ENCODE measurements at places on chromosomes 4 and X.

- no peak overlapping the region for H3K27ac ChIP-seq
- H3K27me3 ChIP-seq: no peaks in the 10 kb centered on the region
- peaks cover 32% of the 10 kb centered on the region for H3K4me1 ChIP-seq
- no peak overlapping the region for H3K4me3 ChIP-seq
These were observed 8.2 kb downstream of the WDR1 start for GRCh38 chr4:10108391-10108790.

GRCh38 chr4:128163177-128164117 is 102.3 kb downstream of the LARP1B start:
- no peak overlapping the region for H3K4me3 ChIP-seq
- H3K36me3 ChIP-seq: no peaks in the 10 kb centered on the region
- H3K4me1 ChIP-seq: no peaks in the 10 kb centered on the region
- no peak overlapping the region for H3K27ac ChIP-seq
- H3K27me3 ChIP-seq: no peaks in the 10 kb centered on the region
- DNase-seq: no peak

DNA sequence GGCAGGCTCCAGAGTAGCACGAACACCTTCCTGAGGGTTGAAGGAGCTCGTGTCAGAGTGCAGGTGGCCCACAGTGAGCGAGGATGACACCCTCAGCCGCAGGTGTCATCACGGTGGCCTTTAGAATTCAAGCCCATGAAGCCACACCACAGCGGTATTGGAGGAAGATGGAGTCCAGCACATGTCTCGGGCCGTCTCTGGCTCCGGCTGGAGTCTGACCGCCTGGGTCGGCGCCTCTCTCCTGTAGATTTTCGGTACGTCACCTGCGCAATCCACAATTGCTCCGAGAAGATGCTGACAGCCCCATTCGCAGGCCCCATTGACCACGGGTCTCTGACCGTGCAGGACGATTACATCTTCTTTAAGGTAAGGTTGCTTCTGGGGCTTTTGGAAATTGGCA is 229.4 kb upstream of the PSAPL1 start:
- H3K4me3 ChIP-seq: no peak overlapping the region
- no peak overlapping the region for H3K27ac ChIP-seq
- H3K36me3 ChIP-seq: no peaks in the 10 kb centered on the region
- H3K27me3 ChIP-seq: no peaks in the 10 kb centered on the region

DNA sequence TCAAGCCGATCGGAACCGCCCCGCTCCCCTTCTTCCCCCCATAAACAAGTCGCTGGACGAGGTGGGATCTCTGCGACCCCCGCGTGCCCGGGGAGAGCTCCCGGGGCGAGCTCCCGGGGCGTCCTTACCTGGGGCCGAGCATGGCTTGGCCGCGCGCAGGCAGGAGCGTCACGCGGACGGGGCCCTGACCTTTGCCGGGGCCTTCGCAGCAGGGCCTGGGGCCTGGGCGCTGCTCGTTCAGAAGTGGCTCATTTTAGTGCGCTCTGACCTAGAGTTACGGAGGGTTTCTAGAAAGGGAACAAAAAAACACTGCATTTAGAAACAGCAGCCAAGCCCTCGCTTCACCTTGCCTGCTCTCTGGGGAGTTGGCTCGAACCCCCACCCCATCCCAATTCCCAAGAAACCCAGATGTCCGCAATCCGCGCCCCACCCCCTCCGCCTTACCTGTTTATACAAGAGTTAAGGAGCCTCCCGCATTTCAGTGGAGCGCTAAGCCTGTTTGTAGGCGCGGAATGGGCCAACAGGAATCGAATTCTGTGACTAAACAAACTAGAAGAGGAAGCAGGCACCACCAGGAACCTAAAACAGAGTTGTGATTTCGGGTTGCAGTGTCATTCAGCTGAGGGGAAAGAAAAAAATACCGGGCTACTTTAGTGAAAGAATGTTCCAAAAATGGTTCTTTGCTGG is 814 bp upstream of the RBM47 start:
- H3K36me3 ChIP-seq: no peaks in the 10 kb centered on the region
- H3K4me3 ChIP-seq: peak overlapping the region; percentile 43
- no peaks in the 10 kb centered on the region for H3K27me3 ChIP-seq
- DNase-seq: peak; percentile 93
- no peaks in the 10 kb centered on the region for H3K4me1 ChIP-seq

GRCh38 chrX:71296806-71297205 is 4.7 kb upstream of the ITGB1BP2 start:
- peaks cover 6% of the 10 kb centered on the region for H3K36me3 ChIP-seq
- H3K27me3 ChIP-seq: no peaks in the 10 kb centered on the region
- no peaks in the 10 kb centered on the region for H3K4me1 ChIP-seq
- no peak overlapping the region for H3K27ac ChIP-seq
- no peak overlapping the region for H3K4me3 ChIP-seq
- no peak for DNase-seq

DNA sequence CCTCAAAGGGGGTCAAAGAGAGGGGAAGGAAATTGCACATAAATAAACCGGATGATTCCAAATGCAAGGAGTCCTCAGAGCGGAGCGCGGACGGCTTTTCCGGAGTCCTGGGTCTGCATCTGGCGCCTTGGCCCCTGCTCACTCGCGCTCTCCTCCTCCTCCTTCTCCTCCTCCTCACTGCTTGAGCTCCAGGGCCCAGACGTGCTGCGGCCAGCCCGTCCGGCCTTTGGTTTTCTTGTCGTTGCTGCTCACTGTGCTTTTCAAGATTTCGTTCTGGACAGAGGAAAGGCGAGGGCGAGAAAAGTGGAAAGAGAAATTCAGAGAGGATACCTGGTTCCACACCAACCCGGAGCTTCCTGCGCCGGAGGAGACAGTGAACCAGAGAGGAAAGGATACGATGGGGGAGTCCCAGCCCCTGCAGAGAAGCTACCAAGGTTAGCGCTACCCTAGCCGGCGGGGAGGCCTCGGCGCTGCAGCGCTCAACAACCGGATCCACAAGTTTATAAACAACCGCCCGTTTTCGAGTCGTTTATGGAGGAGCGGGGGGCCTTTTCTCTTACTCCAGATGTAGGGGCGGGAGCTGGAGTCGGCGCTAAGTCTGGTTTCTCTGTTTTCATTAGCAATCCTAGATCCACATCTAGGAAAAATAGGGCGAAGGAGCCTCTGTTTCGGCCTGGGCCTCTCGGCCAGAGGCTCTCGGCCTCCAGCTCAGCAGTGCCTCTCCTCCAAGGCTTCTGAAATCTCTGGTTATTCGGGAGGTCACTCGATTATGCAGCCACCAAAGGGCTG is 2.7 kb downstream of the HAND2 start:
- H3K4me1 ChIP-seq: no peaks in the 10 kb centered on the region
- DNase-seq: no peak
- peaks cover 81% of the 10 kb centered on the region for H3K27me3 ChIP-seq
- no peaks in the 10 kb centered on the region for H3K36me3 ChIP-seq
- H3K27ac ChIP-seq: no peak overlapping the region

GRCh38 chr4:7285244-7286094 is 93.1 kb downstream of the SORCS2 start:
- H3K4me3 ChIP-seq: no peak overlapping the region
- no peak overlapping the region for H3K27ac ChIP-seq
- DNase-seq: no peak
- H3K27me3 ChIP-seq: no peaks in the 10 kb centered on the region
- H3K4me1 ChIP-seq: no peaks in the 10 kb centered on the region

DNA sequence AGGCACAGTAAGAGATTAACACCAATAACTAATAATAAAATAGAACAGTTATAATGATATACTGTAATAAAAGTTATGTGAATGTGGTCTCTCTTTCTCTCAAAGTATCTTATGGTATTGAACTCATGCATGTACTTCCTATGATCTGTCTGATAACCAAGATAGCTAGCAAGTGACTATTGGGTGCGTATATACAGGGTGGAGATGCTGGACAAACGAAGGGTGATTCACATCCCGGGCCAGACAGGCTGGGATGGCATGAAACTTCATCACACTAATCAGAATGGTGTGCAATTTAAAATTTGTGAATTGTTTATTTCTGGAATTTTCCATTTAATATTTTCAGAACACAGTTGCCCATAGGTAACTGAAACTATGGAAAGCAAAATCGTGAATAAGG is 96.8 kb downstream of the PHEX start:
- H3K27me3 ChIP-seq: no peaks in the 10 kb centered on the region
- no peaks in the 10 kb centered on the region for H3K4me1 ChIP-seq
- no peak overlapping the region for H3K27ac ChIP-seq

- peaks cover 17% of the 10 kb centered on the region for H3K4me1 ChIP-seq
- no peak for DNase-seq
- peaks cover 3% of the 10 kb centered on the region for H3K36me3 ChIP-seq
- no peak overlapping the region for H3K27ac ChIP-seq
- H3K27me3 ChIP-seq: no peaks in the 10 kb centered on the region
These were observed 104.5 kb upstream of the NAP1L5 start for GRCh38 chr4:88802138-88802537.

GRCh38 chr4:153809916-153810810 is 21.3 kb upstream of the SFRP2 start:
- H3K4me1 ChIP-seq: no peaks in the 10 kb centered on the region
- DNase-seq: no peak
- no peaks in the 10 kb centered on the region for H3K36me3 ChIP-seq
- H3K27me3 ChIP-seq: no peaks in the 10 kb centered on the region
- no peak overlapping the region for H3K27ac ChIP-seq

Measured in colonic mucosa (tissue), 4 donors.